ENCODE measurements at places on chromosomes 5 and 9. TPM values are rescaled to one million over a fixed set of nuclear protein-coding genes. Genes with fewer than 3 reads are reported as not detected.

Gene GRPEL2
- total RNA-seq, result 51.1 TPM

Gene SLC34A3
- total RNA-seq, result not detected

Gene CDO1
- 2.9 TPM for total RNA-seq

Gene ABO
- total RNA-seq, result 1.4 TPM

Gene CDH12
- total RNA-seq, result 0.26 TPM

Gene FBXL7
- 63.8 TPM for total RNA-seq

Gene RIGI
- total RNA-seq, result 8.4 TPM

Gene CATSPER3
- total RNA-seq, result 0.33 TPM

Gene CDX1
- 0.59 TPM for total RNA-seq

Gene RGP1
- total RNA-seq, result 51.4 TPM

DNA sequence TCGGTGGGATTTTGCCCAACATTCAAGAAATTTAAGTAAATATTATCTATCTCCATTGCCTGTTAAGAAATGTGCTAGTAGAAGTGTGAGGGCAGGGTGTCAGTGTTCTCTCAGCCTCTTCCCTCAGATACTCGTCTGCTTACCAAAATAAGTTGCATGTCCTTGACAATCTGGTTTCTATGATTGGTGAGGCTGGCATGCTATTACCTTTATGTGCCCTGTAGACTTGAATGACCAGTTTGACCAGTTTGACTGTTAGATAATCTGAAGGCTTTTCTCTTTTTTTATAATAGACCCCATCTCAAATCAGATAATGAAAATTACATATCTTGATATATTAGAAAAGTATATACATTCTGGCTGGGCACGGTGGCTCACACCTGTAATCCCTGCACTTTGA lies 348 bp downstream of the CATSPER3 start:
- no peak for DNase-seq

DNA sequence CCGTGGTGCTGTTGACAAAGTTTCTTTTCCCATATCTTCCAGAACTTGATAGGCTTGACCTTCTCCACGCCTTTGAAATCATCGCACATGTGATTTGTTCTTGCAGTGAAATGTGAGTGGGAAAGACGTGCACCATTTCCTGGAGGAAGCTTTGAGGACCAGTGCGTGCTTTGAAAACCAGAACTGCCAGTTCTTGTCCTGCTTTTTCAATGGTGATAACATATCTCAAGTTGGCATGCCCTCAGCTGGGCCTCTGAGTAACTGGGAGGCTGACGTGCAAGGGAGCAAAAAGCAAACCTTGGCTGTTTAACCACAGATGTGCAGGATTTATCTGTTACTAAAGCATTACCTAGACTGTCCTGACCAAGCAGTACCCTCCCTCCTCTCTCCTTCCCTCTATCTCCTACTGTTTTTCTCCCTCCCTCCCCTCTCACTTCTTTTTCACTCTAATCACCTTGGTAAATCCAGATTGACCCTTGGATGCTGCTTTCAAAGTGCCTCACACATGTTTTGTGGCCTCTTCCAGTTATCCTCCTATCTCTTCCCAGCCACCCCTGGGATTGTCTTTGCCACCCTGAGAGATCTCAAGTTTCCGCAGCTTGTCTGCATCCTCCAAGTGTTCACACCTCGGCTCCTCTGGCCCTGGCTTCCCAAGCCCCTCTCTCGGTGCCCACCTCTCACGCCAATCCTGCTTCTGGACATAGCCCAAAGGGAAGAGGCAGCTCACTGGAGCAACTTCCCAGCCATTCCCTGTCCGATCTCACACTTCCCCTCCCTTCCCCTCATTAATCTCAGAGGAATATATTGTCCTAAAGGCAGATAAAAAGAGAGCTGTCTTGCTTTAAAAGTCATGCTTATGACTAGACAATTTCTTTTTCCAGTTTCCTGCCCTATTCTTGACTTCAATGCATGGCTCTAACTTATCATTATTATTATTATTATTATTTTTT lies 198.3 kb downstream of the ERCC6L2 start:
- no peak for DNase-seq

DNA sequence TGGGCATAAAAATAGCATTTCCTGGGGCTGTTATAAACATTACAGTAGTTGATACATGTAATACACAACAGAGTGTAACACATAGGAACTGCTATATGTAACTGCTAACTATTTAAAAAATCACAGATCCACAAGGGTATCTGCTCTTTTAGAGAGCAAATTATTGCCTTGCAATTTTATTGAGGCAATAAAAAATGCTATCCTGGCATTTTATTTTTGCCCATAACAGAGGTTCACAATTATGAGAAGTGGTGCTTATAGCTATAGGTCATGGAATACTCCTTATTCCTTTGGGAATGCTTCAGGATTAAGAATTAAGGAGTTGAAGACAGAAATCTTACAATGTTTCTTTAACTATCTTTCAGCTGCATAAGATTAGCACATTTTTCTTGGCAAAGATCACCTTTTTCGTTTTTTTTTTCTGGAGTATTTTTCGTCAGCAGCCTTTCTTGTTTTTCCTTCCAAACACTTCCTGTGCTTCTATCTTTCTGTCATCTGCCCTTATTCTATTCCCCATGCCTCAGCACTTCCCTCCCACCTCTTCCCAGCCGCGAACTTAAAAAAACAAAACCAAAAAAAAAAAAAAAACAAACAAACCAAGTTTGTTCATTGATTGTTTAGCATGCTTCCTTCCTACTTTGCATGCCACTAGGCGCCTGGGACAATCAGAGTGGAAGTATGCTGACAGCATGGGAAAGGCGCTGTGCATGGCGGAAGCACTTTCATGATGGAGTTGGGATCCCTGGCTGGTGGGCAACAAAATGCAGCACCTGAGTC lies 264.2 kb downstream of the MAST4 start:
- DNase-seq, result peak; percentile 63

- no peak for DNase-seq
These were observed 37.6 kb downstream of the NACC2 start for GRCh38 chr9:136057236-136058081.

GRCh38 chr5:137836298-137836697 lies 31.4 kb upstream of the MYOT start:
- no peak for DNase-seq

DNA sequence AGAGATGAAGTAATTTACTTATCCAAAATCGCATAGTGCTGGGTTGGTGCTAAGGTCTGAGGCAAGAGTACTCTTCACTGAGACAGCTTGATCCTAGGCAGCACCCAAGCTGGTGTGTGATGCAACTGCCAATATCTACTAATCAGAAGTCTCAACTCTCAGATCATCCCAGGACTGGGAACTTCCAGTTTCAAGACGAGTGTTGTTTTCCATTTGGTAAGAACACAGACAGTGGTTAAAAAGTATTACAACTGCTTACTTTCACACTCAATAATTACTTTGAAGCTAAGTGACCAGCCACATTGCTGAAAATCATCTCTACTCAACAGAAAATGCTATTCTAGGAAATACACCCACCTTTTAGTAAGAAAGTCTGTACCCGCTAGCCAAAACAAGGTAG lies 45.3 kb downstream of the FBXW11 start:
- DNase-seq, result no peak

- no peak for DNase-seq
These were observed 138.8 kb upstream of the COL5A1 start for GRCh38 chr9:134502809-134503211.

GRCh38 chr9:36834736-36835135 lies 199.3 kb downstream of the PAX5 start:
- DNase-seq, result no peak

- DNase-seq, result no peak
These were observed 26.9 kb upstream of the PLIN2 start for GRCh38 chr9:19154135-19154612.

- no peak for DNase-seq
These were observed 96.5 kb upstream of the ERCC6L2 start for GRCh38 chr9:95778957-95779356.

DNA sequence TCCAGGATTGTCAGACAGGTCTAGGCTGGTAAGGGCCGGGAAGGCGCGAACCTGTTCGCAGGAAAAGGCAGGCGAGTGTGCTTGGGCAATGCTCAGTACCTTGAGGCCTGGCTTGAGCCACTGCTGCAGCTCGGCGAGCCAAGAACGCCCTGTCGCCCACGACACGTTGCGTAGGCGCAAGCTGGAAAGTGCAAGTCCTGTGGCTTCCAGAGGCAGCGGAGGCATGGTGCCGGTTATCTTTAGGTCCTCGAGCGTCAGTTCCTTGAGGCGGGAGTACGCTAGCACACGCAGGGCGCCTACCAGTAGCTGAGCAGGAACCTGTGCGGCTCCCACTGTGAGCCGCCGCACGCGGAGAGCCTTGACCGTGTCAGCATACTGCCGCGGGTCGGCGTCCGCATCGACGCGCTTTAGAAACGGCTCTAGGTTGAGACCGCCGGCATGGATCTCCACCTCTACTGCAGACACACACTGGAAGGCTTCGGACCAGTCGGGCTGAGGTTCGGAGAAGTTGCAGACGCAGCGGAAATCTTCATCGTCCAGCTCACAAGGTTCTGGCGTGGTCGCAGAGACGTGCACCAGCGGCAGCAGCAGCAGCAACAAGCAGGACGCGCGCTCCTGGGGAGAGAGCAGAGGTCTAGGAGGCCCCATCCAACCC lies 482 bp downstream of the CD14 start:
- no peak for DNase-seq

GRCh38 chr5:13613621-13614020 lies 330.9 kb downstream of the DNAH5 start:
- DNase-seq, result no peak

GRCh38 chr9:92760070-92760469 lies 4.6 kb downstream of the BICD2 start:
- no peak for DNase-seq

DNA sequence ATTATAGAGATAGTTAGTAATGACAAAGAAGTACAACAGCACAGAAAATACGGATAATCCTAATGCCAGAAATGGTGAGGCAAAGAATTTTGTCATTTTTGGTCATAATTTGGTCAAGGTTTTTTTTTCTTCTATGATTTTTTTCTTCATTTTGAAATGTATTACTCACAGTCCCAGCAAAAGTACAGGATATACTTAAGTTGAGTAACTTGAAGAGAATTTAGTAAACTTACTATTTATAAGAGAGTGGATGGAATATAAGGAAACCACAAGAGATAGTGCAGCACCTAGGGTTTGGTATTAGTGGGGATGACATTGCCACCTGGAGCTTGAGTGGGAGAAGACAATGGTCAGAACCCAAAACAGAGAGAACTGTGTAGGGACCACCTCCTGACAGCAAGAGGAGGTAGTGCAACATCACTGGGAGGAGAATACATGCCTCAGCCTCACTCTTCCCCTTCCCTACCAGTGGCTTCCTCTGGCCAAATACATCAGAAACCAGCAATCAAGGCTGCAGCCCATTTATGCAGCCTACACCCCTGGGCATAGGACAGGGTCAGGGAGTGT lies 434.5 kb upstream of the TRPC7 start:
- DNase-seq, result no peak

- DNase-seq, result no peak
These were observed 495.2 kb downstream of the TLE4 start for GRCh38 chr9:80066931-80067330.

GRCh38 chr5:153880106-153880505 lies 158.6 kb downstream of the FAM114A2 start:
- no peak for DNase-seq

DNA sequence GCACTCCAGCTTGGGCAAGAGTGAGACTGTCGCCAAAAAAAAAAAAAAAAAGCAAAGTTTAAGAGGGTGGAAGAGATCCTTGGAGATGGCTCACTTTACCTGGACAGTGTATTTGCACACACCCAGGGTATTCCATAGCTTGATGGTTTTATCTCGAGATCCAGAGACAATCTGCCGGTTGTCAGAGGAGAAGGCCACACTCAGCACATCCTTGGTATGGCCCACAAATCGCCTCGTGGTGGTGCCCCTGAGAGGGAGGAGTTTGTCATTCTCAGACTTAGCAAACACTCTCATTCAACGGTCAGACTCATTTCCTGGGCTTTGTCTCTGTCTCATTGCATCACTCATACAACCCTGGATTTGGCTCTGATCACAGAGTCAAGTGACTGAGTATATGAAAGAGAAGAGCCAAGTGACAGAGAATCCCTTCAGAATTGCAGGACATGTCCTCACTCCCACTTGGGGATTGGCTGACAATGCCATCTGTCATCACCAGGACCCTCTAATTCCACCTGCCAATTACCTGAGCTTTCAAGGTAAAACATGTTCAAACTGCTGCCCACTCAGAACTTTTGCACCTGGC lies 2.2 kb downstream of the RACK1 start:
- no peak for DNase-seq

DNA sequence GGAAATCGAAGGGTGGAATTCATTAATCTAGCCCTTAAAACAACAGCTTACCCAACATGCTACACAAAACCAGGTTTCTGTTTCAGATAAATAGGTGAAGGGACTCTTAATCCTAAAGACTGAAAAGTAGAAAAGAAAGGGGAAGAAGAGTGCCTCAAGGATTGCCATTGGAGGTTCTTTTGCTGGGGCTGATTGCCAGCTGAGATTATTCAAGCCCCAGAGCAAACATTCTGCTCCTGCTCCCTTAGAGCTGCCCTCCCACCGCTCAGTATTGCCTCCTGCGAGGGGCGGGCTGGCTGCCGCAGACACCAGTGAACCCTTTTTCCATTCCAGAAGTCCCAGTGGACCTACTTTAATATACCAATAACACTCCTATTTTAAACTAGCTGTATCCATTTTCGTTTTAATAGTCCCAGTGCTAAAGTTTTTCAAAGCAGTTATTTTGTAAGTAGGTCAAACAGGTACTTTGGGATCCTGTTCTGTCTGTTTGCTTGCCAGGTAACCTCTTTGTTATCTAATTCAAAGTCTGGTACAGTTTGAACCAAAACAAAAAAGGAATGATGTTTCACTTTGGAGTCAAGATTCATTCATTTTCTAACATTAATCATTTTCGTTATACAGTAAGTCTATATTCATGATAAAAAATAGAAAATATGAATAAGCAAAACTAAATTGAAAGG lies 38.6 kb downstream of the HMGCS1 start:
- DNase-seq, result no peak

- DNase-seq, result no peak
These were observed 3.7 kb downstream of the TMEM245 start for GRCh38 chr9:109115931-109116526.
